Suprapubic skin (tissue), 4 donors: ENCODE measurements at places on chromosomes 3 and 15. TPM values are rescaled to one million over a fixed set of nuclear protein-coding genes. Genes with fewer than 3 reads are reported as not detected.

The TF gene
- 4.8 TPM for total RNA-seq

DNA sequence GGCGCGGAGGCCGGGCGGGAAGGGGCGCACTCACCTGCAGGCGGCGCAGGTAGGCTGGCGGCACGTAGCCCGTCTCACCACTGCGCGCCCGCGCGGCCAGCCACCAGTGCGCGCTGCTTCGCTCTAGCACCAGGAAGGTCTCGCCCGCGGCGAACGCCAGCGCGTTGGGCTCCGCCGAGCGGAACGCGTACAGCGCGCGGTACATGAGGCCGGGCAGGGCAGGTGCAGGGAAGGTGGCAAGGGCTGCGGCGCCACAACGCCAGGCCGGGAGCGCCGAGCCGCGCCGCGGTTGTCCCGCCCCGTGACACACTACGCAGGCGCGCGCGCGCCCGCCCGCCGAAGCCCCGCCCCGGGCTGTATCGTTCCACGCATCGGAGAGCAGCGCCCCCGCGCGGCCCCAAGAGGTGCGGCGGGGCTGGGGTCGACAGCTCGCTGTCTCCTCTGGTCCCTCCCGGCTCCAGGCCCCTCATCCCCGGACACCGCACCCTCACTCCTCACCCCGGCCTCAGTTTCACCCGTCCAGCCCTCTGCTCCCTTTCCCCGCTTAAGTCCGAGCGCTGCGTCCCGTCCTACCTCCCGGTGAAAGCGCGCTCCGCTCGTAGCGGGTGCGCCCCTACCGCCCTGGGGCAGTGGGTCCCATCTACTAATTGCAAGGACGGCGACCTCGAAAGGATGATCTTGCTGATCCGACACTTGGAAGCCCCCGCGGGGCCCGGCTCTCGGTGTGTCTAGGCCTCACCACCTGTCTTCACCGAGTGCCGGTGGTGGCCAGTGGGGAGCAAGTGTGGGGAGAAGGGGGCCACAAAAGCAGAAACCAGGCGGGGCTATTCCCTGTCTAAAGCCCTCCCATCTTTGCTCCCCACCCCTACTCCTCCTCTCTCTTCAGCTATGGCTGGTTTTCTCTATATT, at the start of gene NCKIPSD:
TSS of gene NCKIPSD (minus strand) at position 313 of the 909 bp plus-strand sequence. CDS start at position 205, 108 bp downstream.
- H3K36me3 ChIP-seq: peaks cover 54% of the 10 kb centered on the region
- H3K4me1 ChIP-seq: peaks cover 38% of the 10 kb centered on the region
- no peaks in the 10 kb centered on the region for H3K27me3 ChIP-seq
- H3K4me3 ChIP-seq: peak within 1 kb of the TSS; percentile 98
- peak; percentile 95 for DNase-seq

The TRPM1 gene
- 5.1 TPM for total RNA-seq

DNA sequence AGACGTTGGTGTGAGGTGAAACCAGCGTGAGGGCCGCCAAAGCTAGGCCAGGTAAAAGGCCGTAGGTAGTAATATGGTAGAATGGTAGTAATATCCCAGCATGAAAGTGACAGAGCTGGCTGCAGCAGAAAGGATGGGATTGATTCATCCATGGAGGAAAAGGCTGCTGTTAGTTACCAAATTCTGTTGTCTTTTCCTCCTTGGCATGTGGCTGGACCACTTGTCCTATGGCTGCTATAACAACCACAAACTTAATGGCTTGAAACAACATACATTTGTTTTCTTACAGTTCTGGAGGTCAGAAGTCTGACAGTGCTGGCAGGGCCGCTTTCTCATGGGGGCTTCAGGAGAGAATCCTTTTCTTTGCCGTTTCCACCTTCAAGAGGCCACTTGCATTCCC, 47.8 kb upstream of the CHST2 start:
- H3K4me3 ChIP-seq: no peak overlapping the region
- H3K4me1 ChIP-seq: no peaks in the 10 kb centered on the region
- DNase-seq: no peak
- H3K27me3 ChIP-seq: no peaks in the 10 kb centered on the region

The TMEM44 gene
- 6.8 TPM for total RNA-seq

DNA sequence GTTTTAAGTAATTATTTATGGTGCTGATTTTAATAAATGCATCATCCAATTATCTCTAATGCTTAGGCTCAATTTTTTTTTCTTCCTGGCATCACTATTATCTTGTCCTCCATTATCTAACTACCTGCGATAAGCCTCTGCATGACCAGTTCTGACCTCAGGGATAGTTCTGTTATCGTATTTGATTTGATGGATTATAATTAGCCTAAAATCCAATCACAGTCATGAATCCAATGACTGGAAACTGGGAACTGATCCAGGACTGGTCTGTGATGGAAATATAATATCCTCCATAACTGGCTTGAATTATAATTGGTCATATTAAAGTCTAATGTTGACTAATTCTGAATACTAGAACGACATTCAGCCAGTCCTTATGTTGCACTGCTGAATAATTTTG, 1.1 kb downstream of the MYH15 start:
- H3K4me3 ChIP-seq: no peak overlapping the region
- DNase-seq: no peak
- H3K27me3 ChIP-seq: no peaks in the 10 kb centered on the region
- H3K36me3 ChIP-seq: no peaks in the 10 kb centered on the region

DNA sequence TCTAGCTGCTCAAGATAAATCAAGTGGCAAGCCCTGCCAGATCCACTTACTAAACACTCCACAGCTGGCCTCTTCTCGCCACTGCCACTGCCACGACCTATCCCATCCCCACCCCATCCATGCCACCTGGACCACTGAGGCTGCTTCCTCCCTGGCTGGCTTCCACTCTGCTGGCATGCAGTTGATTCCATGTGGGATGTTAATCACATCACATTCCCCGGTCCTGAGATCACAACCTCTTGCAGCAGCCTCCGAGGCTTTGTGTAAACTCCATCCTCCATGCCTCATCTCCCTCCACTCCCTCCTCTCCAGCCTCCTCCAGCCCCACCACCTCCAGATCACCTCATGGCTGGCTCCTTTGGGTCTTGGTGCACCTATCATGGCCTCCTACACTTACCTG, 7.7 kb downstream of the NCKIPSD start:
- peaks cover 58% of the 10 kb centered on the region for H3K36me3 ChIP-seq
- H3K4me3 ChIP-seq: no peak overlapping the region
- no peaks in the 10 kb centered on the region for H3K27me3 ChIP-seq
- peaks cover 1% of the 10 kb centered on the region for H3K4me1 ChIP-seq

DNA sequence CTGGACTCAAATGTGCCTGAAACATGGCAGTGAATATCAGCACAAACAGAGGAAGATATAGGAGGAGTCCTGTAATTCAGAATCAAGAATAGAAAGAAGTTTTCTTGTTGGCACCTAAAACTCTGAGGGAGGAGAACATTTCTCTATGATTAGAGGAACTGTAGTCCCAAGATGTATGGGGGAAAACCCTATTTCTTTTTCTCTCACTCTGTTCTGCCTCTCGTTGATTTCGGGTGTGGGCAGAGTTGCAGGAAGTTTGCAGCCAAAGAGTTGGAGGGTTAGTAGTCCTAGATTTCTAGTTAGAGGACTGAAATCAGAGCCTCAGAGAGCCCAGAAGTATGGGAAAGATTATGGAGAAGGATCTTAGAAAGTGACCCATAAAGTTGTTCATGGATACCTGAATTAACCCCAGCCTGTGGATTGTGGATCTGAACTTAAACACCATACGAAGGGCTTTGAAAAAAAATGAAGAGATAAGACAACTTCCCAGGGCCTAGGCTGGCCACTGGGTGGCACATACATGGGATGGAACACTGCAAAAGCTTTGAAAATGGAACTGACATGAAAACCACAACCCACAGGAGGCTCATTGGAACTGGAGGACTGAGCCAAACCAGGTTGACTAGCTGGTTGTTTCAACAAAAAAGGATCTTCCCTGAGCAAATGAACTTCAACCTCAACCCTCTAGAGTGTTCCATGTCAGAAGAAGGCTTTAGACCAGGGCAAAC, 34.6 kb downstream of the FMN1 start:
- H3K4me1 ChIP-seq: peaks cover 5% of the 10 kb centered on the region
- DNase-seq: no peak
- no peaks in the 10 kb centered on the region for H3K36me3 ChIP-seq
- H3K4me3 ChIP-seq: no peak overlapping the region
- no peak overlapping the region for H3K27ac ChIP-seq

DNA sequence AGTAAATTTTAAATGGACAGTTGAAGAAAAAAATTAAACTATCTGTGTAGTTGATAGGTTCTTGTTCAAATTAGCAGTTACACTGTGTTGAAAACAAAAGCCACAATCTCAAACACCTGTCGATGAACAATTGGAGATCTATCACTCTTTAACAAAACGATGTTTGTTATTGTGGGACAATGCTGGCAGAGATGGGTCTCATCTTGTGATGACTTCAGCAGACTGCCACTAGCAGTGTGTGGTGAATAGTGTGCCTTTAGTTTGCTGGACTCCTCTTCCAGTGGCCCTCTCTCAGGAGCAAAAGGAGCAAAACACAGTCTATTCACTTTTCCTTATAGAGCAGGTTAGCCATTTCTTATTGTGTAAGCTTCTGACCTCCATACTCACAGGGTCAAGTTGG, 14.7 kb upstream of the TRIM59 start:
- no peak overlapping the region for H3K4me3 ChIP-seq
- DNase-seq: no peak
- peaks cover 4% of the 10 kb centered on the region for H3K27me3 ChIP-seq
- H3K4me1 ChIP-seq: no peaks in the 10 kb centered on the region
- no peaks in the 10 kb centered on the region for H3K36me3 ChIP-seq
- H3K27ac ChIP-seq: no peak overlapping the region

- DNase-seq: no peak
- H3K4me1 ChIP-seq: peaks cover 51% of the 10 kb centered on the region
- H3K27me3 ChIP-seq: no peaks in the 10 kb centered on the region
- H3K27ac ChIP-seq: no peak overlapping the region
Measured at GRCh38 chr3:100103558-100104441, 10.5 kb downstream of the FILIP1L start.

DNA sequence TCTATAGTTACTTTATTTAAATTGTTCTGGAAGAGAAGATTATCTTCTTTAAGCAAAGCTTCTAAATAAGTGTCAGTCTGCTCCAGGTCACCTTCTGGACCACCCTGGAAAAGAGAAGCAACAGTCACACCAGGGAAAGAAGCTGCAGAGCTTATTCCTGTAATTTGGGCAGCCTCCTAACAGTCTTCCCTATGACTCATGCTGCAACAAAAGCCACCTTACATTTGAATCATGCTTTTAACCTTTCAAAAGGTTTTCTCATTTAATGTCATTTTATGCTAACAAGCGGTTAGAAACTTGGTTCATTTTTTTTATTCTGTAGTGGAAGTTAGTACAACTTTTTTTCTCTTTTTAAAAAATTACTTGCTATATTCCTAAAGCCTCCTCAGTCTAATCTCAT, 5.3 kb upstream of the GUCA1C start:
- H3K27ac ChIP-seq: no peak overlapping the region
- no peak for DNase-seq
- no peaks in the 10 kb centered on the region for H3K36me3 ChIP-seq
- H3K4me1 ChIP-seq: no peaks in the 10 kb centered on the region
- no peak overlapping the region for H3K4me3 ChIP-seq

The ZNF80 gene
- total RNA-seq: not detected

GRCh38 chr3:131038326-131038725, 11.6 kb downstream of the NEK11 start:
- no peaks in the 10 kb centered on the region for H3K27me3 ChIP-seq
- H3K4me3 ChIP-seq: no peak overlapping the region
- no peaks in the 10 kb centered on the region for H3K4me1 ChIP-seq
- no peak overlapping the region for H3K27ac ChIP-seq
- H3K36me3 ChIP-seq: peaks cover 5% of the 10 kb centered on the region

DNA sequence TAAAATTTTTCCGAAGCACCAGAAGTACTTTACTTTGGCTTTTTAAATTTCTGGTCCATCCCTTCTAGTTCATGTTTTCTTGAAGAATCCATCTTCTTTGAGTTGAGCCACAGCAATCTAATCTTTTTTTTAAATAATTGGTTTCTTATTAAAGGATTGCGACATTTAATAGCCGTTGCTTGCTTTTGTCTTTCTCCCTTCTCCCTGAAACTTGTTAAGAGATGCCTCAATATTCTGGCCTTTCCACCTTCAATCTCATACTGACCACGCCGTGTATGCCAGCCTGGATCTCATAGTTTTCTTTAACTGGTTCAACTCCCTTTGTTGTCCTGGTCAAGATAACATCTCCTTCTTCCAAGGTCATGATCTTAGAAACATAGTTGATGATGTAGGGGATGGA, 18.4 kb upstream of the RPLP1 start:
- no peak overlapping the region for H3K27ac ChIP-seq
- no peak overlapping the region for H3K4me3 ChIP-seq
- no peaks in the 10 kb centered on the region for H3K4me1 ChIP-seq
- H3K36me3 ChIP-seq: no peaks in the 10 kb centered on the region
- DNase-seq: no peak
- H3K27me3 ChIP-seq: no peaks in the 10 kb centered on the region

The LYZL4 gene
- not detected for total RNA-seq

GRCh38 chr3:117234331-117234730, 524.8 kb downstream of the TUSC7 start:
- H3K27ac ChIP-seq: no peak overlapping the region
- H3K36me3 ChIP-seq: no peaks in the 10 kb centered on the region
- no peak for DNase-seq
- H3K4me3 ChIP-seq: no peak overlapping the region
- H3K4me1 ChIP-seq: no peaks in the 10 kb centered on the region

DNA sequence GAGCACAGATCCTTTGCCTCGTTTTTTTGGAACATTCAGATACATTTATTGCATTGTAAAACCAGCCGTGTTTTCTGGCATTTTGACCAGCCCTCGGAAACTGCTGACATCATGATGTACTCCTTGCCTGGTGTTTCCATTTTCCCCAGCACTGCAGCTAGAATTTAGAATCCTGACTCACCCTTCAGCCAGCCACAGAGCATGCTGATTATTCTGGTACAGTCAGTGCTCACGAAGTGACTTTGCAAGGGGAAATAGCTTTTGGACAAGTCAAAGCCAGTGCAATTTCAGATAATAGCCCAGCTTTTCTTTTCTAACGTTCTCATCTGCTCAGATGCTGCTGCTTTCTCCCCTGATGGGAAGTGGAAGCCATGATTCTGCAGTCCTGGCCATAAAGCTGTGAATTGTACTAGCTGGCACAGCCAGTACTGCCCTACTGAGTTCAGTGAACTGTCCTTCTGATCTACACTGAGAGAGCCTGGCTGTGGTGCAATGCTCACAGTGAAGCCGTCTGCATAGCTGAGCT, 12.1 kb upstream of the CNBP start:
- H3K4me1 ChIP-seq: peaks cover 34% of the 10 kb centered on the region
- no peak overlapping the region for H3K4me3 ChIP-seq
- DNase-seq: no peak
- H3K27me3 ChIP-seq: no peaks in the 10 kb centered on the region
- peak overlapping the region; percentile 81 for H3K27ac ChIP-seq

The CAMP gene
- not detected for total RNA-seq

The GXYLT2 gene
- total RNA-seq: 3.1 TPM

- H3K27ac ChIP-seq: no peak overlapping the region
- H3K36me3 ChIP-seq: peaks cover 6% of the 10 kb centered on the region
- H3K27me3 ChIP-seq: no peaks in the 10 kb centered on the region
- H3K4me1 ChIP-seq: no peaks in the 10 kb centered on the region
- no peak overlapping the region for H3K4me3 ChIP-seq
Measured at GRCh38 chr3:134619884-134620445, 30.9 kb downstream of the KY start.

- H3K27me3 ChIP-seq: no peaks in the 10 kb centered on the region
- DNase-seq: no peak
- no peak overlapping the region for H3K4me3 ChIP-seq
- H3K27ac ChIP-seq: no peak overlapping the region
- peaks cover 11% of the 10 kb centered on the region for H3K4me1 ChIP-seq
Measured at GRCh38 chr3:190076601-190077394, 43.9 kb downstream of the P3H2 start.

The SLC28A1 gene
- not detected for total RNA-seq

The TEX55 gene
- total RNA-seq: not detected

- DNase-seq: no peak
- H3K27ac ChIP-seq: no peak overlapping the region
- H3K27me3 ChIP-seq: no peaks in the 10 kb centered on the region
Measured at GRCh38 chr3:21345382-21345976, 405.5 kb downstream of the ZNF385D start.
